ENCODE measurements at places on chromosomes 1 and 21.

- no peak for DNase-seq
These were observed 4.0 kb upstream of the ETNK2 start for GRCh38 chr1:204155881-204156280.

DNA sequence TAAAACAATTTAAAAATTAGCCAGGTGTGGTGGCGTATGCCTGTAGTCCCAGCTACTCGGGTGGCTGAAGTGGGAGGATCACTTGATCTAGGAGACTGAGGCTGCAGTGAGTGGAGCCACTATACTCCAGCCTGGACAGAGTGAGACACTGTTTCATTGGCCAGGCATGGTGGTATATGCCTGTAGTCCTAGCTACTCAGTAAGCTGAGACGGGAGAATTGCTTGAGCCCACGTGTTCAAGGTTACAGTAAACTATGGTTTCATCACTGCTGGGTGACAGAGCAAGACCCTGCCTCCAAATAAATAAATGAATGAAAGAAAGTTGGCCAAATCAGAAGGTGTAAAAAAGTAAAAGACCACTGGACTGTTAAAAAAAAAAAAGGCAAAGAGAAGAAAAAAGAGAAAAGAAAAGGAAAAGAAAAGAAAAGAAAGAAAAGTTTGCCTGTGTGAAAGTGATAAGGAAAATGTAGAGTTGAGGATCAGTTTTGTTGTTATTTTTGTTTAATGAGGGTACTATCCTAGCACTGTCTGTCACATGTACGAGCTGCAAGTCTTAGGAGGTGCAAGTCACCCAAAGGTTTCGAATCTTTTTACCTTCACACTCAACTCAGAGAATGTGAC is 52.3 kb downstream of the LUZP1 start:
- DNase-seq, result no peak

- no peak for DNase-seq
These were observed 23.1 kb upstream of the PDE4B start for GRCh38 chr1:65769636-65770035.

- DNase-seq, result peak; percentile 92
These were observed 25.3 kb upstream of the ETV3 start for GRCh38 chr1:157163273-157164127.

GRCh38 chr21:42878678-42878992 is 704 bp downstream of the WDR4 start:
- DNase-seq, result no peak

DNA sequence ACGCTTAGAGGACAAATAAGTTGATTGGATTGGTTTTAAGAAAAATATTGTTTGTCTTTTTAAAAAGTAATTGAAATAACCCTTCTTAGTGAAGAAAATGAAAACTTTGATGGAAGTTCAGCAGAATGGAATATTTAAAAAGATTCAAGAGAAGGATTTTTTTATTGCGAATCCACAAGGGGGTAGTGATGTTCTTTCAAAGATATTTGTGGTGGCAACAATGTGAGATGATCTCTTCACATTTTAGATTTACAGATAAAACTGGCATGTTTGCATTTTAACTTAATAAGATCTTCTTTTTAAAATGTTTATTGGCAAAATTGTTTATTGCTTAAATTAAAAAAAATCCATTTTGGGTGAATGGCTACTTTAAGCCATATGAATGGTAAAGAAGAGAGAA is 8.9 kb downstream of the CAMTA1 start:
- DNase-seq, result no peak

DNA sequence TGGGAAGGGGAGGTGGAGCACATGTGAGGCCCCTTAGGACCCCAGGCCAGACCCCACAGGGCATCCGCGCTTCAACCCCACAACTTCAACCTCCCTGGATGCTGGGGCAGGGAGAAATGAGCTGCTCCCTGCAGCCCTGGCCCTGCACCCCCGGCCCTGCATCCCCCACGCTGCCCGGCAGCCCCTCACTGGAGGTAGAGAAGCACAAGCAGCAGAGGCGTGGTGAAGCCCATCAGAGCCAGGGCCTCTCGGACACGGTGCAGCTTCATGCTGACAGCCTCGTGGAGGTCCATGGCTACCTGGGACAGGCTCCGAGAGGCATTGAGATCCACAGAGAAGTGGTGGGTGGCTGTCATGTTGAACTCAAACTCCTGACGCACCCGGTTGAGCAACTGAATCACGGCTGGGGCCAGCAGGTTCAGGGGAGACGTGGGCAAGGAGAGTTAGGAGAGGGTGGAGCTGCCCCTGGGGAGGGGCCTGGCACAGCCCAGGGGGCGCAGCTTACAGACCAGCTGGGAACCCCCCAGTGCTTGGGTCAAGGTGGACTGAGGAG is 3.3 kb downstream of the DCST2 start:
- no peak for DNase-seq

- peak; percentile 90 for DNase-seq
These were observed 32.8 kb upstream of the RNF19B start for GRCh38 chr1:32997381-32997891.

DNA sequence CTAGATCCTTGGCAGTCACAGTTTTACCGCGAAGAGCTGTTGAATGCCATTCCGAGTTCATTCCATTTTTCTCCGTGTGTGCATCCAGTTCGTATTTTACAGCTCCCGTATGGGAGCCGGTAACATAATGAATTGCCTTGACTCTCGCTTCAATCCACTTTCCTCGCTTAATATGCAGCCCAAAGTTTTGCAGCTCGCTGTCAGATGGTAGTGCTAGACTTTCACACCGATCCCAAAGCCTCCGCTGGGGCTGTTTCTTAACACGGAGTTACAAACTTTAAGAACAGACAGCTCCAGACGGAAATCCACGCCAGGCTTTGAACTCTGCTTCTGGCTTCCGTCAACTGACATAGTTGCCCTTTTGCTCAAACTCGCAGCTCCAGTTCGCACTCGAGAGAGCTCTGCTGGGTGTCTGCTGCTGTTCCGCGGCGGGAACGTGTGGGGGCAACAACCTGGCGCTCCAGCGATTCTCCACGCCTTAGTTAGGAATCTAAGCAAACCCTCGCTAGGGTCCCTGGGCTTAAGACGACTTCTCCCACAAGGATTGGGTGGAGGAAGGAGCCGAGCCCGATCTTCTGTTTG is 3.5 kb upstream of the ARID1A start:
- peak; percentile 93 for DNase-seq

DNA sequence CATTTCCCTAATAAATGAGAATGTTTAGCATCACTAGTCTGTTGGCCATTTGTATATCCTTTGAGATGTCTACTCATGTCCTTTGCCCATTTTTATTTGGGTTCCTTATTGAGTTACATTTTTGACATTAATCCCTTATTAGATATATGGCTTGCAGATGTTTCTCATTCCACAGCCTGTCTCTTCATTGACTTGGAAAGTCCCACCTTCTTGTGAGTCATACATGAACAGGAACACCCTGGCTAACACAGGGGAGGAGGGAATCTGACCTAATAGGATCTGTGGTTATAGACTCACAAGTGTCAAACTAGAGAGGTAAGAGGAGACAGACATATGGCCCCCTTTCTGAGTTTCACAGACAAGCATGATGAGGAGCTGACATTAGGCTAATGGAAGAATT is 11.5 kb downstream of the ZP4 start:
- DNase-seq, result no peak

DNA sequence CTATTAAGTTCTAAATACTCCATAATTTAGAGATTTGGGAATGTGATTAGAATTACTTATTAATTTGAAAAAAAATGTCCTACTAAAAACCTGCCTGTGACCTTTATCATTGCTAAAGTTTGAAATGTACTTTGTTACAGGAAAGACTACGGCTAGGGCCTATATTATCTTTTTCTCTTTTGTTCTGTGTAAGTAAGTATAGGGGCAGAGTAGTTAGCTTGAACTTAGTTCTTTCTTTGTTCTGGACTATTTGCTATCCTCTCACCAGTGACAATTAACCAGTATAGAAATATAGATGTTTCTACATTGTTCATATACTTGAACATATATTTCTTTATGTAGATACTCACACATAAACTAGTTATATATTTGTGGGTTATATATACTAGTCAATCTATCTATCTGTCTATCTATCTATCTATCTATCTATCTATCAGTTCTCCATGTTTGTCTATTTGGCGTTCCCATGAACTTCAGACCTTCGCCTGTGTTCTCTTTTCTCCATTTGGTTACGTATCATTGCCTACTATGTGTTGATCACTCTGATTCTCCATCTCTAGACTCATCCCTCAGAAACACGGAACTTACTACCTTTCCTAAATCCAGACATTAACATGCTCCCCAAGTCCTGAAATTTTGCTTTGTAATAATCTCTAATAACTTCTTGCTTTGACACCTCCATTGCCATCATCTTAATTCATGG is 3.3 kb downstream of the PTPRC start:
- no peak for DNase-seq

All from osteoblast (primary cell).